Stimulated activated CD8-positive, alpha-beta memory T cell treated with anti-CD3 and anti-CD28 coated beads, Interleukin-4, amount 100 ng/mL, for 4 hours (primary cell): ENCODE measurements at places on chromosomes 1 and 21.
A peak's percentile ranks its signal among the peaks of the same experiment; 100 is the strongest.

GRCh38 chr21:33206771-33207281 is 22.9 kb upstream of the IFNAR2 start:
- DNase-seq, result no peak

- DNase-seq, result no peak
These were observed 51.0 kb downstream of the ECE1 start for GRCh38 chr1:21239221-21239620.

- DNase-seq, result no peak
These were observed 4.8 kb downstream of the KCNA2 start for GRCh38 chr1:110601332-110601731.

DNA sequence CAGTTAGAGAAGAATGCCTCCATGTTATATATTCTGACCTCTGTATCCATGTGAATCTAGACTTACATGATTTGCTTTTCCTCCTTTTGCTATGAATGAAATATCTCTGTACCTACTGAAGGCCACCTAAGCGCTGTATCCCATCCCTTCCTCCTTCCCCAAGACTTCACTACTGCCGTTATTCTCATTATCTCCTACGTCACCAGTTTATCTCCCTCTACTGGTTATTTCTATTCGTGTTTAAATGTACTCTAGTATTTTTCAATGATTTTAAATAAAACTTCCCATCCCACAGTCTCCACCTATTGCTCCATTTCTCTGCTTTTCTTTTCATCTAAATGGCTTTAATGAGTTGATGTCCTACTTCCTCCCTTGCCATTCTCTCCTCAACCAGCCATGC is 110.0 kb downstream of the KCTD3 start:
- no peak for DNase-seq

DNA sequence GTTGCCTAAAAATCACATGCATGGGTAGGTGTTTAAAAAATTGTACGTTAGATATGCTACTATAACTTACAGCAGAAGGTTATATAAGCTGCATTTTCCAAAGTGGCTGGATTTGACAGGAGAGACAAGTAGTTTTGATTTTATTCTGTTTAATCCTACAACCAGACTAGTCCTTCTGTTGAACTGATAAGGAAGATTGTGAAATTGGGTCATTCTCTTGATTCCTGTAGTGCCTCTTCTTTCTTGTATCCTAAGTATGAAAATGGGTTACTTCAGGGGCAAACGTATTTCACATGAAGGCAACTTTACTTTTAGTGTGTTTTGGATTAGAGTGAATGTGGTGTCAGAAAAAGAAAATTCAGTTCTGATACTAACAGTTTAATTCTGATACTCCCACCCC is 19.0 kb downstream of the CDC42 start:
- no peak for DNase-seq

- DNase-seq, result peak; percentile 71
These were observed at the start of gene CLSTN1 for GRCh38 chr1:9823943-9824701. CLSTN1 (minus strand) TSS chr1:9823965; CDS start chr1:9823733, 232 bp downstream.

- DNase-seq, result no peak
These were observed 85.9 kb downstream of the ZNF281 start for GRCh38 chr1:200323856-200324400.

DNA sequence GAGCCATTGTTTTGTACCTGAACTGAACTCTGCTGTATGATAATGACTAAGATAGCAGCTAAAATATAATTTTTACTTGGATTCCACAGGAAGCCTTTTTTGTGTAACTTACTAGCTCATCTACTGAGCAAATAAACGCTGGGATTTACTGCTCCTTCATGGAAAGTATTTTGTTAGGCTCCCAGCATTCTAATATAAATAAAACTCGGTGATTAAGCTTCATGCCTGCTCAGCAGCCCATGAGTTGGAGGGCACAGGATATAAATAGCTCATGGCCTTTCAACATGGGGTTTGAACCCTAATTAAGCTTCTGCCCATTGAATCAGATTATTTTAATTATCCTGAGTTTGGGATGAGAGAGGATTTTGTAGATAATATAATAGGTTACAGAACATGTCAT is 180.0 kb downstream of the PCP4 start:
- DNase-seq, result no peak

DNA sequence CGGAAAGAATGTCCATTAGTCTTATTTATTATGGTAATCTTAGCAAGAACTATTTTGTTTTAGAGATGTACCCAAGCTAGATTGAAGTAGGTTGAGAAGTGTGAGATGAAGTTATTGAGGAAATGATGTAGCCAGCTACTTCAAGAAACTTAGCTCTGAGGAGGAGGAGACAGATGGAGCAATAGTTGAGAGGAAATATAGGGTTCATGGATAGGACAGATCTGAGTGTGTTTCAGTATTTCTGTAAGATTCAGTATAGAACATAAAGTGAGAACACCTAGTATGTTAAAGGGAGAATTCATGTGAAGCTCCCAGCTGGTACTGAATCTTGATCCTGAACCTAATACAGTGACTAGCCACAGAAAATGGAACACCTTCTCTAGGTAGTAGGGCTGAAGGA is 28.9 kb downstream of the TSNAX start:
- no peak for DNase-seq

DNA sequence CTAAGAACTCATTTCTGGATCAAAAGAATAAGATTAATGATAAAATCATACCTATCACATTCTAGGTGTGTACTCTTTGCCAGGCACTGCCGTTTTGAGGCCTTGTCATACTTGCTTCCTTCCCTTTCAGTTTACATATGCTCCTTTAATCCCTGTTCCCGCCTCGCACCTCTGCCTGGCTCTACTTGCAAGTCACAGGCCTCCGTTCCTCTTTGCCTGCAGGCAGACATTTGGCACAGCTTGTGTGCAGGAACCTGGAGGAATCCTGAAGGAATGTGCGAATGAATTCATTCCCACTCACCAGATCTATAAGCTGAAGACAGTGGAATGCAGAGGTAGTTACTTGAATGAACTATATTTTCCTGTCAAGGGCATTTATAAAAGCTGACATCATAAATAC is 13.8 kb downstream of the WLS start:
- no peak for DNase-seq

DNA sequence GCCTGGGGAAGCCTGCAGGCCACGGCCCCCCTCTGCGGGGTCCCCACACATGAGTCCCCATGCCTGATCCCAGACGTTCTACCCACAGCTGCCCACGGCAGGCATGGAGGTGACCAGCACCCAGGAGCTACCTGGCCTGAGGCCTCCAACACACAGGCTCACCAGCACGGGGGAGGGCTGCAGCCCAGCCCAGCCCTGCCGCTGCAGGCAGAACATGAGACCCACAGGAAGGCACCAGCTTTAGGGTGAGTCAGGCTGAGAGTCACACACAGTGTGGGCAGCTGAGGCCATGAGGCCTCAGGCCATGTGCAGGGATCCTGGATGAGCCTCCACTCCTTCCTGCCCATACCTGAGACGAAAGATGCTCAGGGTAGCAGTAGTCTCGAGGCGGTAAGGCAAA is 121.1 kb downstream of the PSMG1 start:
- no peak for DNase-seq

GRCh38 chr1:70745199-70745598 is 302.4 kb downstream of the PTGER3 start:
- DNase-seq, result no peak

- no peak for DNase-seq
These were observed 4.0 kb upstream of the CAP1 start for GRCh38 chr1:40036574-40036973.

- no peak for DNase-seq
These were observed 1.2 kb downstream of the PTPN14 start for GRCh38 chr1:214550013-214550856.

GRCh38 chr1:153919876-153920852 is 2.6 kb downstream of the GATAD2B start:
- DNase-seq, result no peak

- DNase-seq, result no peak
These were observed at the start of gene ADAMTS1 for GRCh38 chr21:26845066-26845758. ADAMTS1 (minus strand) TSS chr21:26845409; CDS start chr21:26844954, 455 bp downstream.

- no peak for DNase-seq
These were observed 26.6 kb downstream of the SLX9 start for GRCh38 chr21:44966135-44967081.

- DNase-seq, result no peak
These were observed 47.6 kb upstream of the MROH9 start for GRCh38 chr1:170887726-170888125.

DNA sequence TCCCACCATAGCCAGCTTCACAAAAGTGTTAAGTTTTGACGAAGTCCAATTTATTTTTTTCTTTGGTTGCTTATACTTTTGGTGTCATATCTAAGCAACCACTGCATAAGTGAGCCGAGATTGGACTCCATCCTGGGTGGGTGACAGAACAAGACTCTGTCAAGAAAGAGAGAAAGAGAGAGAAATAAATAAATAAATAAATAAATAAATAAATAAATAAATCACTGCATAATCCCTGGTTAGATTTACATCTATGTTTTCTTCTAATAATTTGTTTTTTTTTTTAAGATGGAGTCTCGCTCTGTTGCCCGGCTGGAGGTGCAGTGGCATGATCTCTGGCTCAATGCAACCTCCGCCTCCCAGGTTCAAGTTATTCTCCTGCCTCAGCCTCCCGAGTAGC is 18.3 kb upstream of the ZFYVE9 start:
- no peak for DNase-seq

DNA sequence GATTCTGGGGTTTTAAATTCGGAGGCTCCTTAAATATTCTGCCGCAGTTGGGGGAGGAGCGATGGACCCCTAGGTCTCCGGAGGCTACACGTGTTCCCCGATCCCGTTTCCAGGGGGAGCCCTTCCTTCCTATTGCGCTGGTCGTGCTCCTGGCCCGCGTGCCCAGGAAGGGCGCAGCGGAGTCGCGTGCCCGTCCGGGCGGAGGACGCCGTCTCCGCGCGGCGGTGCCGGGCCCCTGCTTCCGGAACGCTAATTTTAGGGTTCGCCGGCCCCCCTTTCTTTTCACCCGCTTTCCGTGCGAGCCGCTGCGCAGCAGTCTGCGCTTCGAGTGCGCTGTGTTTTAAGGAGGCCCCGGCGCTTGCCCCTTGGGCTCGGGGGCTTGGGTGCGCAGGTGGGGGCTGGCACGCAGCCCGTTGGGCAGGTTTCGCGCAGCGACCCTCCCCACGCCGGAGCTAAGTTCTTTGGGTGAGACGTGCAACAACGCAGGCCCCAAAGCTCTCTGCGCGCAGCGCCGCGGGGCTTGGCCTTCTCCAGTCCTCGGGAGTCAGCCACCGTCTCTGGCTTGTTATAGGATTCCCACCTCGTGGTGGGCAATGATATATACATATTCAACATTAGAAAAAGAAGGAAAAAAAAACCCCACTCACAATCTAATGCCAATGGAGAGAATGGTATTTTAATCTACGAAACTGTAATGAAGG is 43.5 kb upstream of the DNAJC6 start:
- DNase-seq, result no peak

DNA sequence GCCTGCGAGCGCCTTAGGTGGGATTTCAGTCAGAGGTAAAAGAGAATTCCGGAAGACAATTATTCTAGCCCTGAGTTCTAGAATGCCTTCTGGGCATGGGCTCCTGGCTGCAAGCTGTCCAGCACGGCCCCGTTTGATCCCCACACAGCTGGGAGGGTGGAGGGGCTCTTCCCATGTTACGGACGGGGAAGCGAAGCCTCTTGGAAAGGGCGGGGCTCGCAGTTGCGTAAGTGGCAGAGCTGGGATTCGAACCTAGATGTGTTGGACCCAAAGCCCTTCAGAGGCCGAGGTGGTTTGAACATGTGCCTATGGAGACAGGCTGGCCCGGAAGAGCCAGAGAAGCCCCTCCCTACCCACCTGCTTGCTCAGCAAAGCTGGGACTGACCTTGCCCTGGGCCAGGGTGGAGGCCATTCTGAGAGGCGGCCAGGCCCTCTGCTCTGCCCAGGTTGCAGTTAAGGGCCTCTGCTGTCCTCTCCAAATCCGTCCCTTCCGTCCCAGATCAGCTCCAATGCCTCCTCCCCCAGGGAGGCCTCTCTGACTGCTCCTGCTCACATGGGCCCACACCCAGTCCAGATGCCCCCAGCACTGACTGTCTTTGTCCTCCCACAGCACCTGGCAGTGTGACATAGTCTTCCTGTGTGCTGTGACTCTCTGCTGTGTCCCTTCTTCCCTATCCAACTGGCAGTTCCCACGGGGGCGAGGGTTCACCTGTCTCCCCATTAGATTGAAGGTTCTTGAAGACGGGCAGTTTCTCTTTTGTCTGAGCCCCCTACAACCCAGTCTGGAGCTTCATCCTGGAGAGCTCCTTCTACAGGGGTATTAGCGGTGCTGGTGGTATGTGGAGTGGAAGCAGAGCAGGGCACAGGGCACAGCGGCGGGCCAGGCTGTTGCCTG is 1.2 kb upstream of the HSPB7 start:
- no peak for DNase-seq

DNA sequence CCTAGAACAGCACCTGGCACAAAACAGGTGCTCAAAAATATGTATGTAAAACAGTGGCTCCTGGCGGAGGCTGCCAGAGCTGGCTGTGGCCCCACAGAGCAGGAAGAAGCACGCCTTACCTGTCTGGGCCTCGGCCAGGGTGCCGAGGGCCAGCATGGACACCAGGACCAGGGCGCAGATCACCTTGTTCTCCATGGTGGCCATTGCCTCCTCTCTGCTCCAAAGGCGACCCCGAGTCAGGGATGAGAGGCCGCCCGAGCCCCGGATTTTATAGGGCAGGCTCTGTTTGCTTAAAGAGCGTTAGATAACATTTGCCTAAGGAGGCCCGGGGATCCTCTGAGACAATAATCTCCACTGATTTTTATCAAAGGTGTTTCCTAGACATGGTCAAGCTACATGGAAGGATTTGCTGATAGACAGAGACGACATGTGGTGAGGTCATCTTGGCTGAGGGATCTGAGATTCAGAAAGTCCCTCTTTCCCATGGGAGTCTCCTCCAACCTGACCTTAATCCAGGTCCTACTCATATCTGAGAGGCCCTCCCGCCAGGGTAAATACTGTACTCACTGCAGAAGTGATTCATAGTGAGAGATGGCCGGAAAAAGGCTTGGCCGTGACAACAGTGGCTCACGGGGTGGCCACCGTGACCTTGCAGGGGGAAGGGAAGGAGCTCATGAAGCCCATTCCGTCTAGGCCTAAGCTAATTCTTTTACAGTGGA is at the start of gene TFF1:
Gene TFF1, minus strand, starts transcription at position 244 of the 719 bp plus-strand sequence. Its CDS starts 40 bp downstream, at position 204.
- DNase-seq, result no peak

GRCh38 chr1:150409504-150410362 is 45.8 kb downstream of the RPRD2 start:
- no peak for DNase-seq

DNA sequence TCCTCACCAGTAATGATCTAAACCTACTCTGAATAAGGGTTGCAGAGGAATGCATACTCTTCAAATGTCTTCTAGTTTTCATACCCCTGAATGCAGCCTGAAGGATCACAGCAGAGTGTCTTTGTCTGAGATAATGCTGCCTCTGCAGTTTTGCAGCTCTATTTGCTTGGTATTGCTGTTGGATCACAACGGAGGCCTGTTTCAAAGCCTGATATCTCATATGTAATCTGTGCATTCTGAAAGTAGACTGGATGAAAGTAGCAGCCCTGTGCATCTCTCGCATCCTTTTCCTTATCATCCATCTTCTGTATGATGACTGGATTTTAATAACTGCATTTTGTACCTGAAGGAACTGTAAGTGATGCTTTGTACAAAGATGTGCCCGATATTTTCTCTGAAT is 34.9 kb upstream of the F13B start:
- DNase-seq, result no peak

DNA sequence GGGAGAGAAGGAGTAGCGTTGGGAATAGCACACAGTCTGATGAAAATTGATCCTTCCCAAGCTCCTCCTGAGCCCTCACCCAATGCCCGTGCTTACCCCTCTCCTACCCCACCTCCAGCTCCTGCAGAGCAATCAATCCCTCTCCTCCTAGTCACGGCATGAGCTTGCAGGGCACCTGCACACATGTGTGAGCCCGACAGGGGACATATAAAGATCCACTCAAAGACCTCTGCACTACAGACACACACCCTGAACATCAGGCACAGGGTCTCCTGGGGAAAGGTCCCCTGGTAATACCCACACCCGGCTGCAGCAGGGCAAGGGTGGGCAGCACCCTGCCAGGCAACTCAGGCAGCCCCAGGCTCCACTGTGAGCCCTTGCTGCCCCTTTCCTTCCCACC is 426 bp downstream of the VSIG8 start:
- DNase-seq, result no peak
